Hematopoietic multipotent progenitor cell treated with erythropoietin and hydrocortisone succinate and interleukin-3 and kit ligand, for 4 days (in vitro differentiated cells): ENCODE measurements at places on chromosomes 5 and 9.
A peak's percentile ranks its signal among the peaks of the same experiment; 100 is the strongest.

- no peak for DNase-seq
These were observed 108.6 kb upstream of the PPP1R2B start for GRCh38 chr5:156741516-156741915.

DNA sequence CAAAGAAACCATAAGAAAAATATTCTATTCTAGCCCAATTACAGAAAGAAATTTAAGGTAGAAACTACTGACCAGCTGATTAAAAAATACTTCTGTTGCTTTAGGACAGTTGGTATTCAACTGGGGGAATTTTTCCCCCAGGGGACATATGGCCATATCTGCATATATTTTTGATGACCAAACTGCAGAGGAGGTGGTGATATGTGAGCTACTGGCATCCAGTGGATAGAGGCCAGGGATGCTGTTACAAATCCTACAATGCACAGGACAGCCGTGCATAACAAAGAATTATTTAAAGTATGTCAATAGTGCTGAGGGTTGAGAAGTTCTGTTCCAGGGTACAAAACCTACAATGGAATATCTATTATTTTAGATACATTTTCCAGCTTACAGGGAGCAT lies 24.0 kb downstream of the ZFR start:
- DNase-seq = no peak

GRCh38 chr9:34589636-34590380 lies at the start of gene CNTFR:
CNTFR (minus strand) TSS chr9:34589724; CDS start chr9:34568981, 20,743 bp downstream.
- peak; percentile 46 for DNase-seq

GRCh38 chr9:104767507-104767906 lies 3.6 kb downstream of the NIPSNAP3B start:
- DNase-seq = no peak

- no peak for DNase-seq
These were observed 37.8 kb downstream of the WDR36 start for GRCh38 chr5:111129938-111130337.

DNA sequence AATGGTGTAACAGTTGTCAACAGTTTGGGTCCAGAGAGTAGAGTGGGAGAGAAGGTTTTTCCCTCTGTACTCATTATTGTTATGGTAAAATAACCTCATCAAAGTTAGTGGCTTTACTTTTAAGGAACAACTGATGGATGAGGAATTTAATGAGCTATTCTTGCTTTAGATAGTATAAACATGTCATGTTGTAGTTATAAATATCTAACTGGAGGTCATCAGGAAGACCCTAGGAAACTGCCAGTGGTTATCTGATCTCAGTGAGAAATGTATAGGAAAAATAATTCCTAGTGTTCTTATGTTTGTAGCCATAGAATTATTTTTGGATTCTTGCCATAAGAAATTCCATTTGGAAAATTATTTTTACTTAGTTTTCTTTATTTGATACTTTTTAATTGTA lies 4.1 kb downstream of the ERCC6L2 start:
- DNase-seq = no peak

DNA sequence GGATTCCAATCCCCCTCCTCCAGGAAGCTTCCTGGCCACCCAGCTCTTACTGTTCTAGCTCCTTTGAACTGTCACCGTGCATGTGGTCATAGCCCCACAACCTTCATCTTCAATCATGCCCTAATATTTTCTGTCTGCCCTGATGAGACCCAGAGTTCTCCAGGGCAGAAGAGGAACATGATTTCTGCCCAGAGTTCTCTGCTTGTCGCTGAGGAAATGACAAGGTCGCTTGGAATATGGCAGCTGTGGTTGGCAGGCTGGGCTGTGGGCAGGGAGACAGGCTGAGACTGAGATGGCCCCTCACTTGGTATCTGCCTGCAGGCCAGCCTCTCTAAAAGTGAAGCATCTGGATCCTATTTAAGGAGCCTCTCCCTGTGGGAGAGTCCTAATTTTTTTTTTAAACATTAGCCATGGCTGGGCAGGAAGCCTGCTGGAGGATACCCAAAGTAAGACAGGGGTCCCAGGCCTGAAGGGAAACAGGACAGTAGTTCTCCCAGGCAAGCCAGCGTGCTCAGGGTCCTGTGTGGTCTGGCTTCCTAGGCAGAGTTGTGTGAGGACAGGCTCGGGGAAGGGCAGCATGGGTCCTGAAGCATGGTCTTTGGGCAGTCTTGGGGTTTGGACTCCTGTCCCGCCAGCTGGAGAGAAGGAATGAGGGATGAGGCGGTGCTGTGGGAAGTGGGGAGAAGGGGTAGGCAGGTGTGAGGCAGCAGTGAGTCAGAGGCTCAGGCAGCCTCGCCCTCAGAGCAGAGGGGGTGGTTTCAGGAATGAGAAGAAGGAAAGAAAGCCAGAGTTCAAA lies 242.1 kb downstream of the FSTL4 start:
- peak; percentile 14 for DNase-seq

GRCh38 chr9:126591922-126592321 lies 21.8 kb upstream of the LMX1B start:
- DNase-seq = no peak

DNA sequence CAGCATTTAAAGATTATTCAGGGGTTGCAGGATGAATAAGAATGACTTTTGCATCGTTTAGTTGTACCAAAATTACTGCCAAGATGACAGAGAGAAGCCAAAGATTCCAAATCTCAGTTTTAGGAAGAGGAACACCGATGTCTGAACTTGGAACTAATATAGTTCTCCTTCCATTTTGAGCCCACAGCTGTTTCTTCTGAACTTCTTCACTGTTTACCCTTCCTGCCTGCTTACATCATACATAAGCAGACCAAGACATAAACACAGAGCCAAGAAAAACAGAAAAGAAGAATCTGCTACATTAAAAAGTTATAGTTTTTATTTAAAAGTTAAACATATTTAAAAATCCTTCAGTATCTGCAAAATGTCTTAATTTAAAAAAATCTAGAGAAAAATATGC lies 146.9 kb upstream of the RAPGEF1 start:
- DNase-seq = no peak

- DNase-seq = no peak
These were observed 128.1 kb downstream of the FBXO38 start for GRCh38 chr5:148511810-148512347.

- no peak for DNase-seq
These were observed 1824.4 kb upstream of the CDH9 start for GRCh38 chr5:28862860-28863196.

DNA sequence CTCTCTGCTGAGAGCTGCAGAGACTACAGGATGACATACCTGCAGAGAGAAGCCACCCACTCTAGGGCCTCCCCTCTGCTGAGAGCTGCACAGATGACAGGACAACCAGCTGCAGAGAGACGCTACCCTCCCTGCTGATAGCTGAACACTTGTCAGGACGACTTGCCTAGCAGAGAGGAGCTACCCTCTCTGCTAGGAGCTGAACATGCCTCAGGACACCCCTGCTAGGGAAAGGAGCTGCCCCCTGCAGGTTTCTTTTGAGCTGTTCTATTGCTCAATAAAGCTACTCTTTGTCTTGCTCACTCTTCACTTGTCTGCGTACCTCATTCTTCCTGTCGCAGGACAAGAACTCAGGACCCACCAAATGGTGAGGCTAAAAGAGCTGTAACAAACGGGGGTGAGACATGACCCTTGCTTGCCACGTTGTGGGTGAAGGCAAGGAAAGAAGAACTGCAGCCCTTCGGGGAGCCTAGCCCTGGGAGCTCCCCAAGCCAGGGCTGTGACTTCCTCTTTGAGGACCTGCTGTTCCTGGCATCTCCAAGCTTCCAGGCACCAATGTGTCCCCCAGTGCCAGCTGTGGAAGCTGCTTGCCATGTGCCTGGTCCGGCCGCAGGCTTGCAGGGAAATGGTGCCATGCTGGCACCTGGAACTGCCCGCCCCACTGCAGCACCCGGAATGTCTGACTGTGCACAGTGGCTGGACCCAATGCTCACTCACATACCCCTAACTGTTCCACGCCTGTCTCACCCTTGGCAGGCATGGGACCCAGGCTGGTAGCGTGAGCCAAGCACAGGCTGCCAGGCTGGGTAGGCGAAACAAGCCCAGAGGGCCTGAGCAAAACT lies 5.1 kb upstream of the TESK1 start:
- DNase-seq = peak; percentile 46

- no peak for DNase-seq
These were observed 86.6 kb upstream of the SAP30L start for GRCh38 chr5:154359221-154359573.

DNA sequence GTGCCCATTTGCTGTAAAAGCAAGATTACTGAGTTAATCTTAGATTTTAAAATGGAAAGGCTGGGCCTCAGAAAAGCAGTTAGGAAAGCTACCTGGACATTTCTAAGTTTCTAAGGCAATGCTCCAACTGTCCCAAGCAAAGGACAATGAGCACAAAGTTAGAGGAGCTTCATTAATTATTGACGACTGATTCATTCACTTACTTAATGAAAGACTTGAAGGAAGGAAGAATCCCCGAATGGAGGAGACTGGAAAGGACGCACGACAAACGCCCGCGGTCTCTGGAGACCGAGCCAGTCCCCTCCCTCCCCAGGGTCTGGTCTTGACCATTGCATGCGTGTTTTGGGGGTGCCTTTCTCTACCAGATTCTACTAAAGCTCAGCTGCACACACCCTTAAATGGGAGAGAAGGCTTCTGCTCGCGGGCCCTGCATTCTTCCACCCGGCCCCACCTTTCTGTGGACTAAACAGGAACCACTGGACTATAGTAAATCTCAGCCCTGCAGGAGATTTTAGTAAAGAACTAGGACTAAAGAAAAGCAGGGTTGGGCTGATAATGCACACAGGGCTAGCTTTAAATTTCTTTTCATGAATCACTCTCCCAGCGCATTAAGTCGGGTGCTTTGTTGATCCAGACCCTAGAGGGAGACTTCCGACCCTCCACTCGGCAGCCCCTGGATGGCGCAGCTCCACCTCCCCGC lies 44.8 kb downstream of the CTSL start:
- no peak for DNase-seq

DNA sequence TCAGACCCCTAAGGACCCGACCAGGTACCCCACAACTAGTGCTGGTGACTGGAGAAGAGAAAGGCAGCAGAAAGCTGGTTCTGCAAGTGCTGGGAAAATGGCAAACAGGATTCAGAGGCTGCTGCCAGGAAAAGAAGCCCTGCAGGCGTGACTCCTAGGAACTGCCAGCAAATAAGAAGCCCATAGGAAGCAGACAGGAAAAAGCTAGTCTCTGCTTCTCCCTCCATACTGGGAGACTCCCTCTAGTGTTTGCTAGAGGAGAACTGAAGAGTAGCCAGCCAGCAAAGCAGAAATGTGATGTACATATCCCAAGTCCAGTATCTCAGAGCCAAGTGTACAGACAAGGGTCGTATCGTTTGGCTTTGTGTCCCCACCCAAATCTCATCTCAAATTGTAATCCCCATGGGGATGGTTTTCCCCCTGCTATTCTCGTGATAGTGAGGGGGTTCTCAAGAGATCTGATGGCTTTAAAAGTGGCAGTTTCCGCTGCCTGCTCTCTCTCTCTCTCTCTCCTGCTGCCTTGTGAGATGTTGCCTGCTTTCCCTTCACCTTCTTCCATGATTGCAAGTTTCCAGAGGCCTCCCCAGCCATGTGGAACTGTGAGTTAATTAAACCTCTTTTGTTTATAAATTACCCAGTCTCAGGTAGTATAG lies 38.1 kb upstream of the TUSC1 start:
- DNase-seq = peak; percentile 19

DNA sequence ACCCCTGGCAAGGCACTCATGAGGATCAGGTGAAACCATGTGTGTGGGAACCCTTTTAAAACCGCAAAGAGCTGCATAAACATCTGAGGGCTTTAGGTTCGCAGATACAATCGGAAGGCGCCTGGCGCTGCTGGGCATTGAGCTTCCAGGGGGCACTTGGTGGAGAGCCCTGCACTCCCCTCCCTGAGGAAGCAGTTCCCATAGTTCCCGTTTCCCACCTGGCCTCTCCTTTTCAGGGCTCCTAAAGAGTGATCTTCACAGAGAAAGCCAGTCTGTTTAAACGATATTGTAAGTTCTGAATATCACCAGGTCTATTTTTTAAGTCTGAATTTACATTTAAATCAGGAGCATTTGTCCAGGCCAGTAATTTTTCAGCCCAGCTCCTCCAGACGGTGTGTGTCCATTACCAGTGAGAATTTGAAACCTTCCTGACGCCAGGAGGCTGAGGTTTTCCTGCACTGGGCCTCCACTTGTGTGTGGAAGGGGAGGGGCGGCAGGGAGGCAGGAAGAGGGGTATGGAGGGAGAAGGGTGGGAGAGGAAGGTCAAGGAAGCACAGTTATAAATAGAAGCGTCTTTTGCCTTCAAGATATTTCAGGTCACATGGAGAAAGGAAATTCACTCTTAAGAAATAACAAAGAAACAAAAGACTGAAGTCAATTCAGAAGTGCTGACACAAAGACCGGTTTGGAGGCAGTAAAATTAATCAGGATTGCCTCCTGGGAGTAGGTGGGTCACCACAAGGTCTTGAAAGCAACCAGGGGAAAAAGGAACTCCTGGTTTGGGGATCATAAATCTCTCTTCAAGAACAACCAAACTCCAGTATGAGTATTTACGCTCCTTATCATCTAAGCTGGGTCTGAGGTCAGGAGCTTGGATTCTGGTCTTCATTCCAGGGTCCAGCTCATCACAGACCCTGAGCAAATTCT lies 14.3 kb upstream of the MGAT1 start:
- peak; percentile 46 for DNase-seq

DNA sequence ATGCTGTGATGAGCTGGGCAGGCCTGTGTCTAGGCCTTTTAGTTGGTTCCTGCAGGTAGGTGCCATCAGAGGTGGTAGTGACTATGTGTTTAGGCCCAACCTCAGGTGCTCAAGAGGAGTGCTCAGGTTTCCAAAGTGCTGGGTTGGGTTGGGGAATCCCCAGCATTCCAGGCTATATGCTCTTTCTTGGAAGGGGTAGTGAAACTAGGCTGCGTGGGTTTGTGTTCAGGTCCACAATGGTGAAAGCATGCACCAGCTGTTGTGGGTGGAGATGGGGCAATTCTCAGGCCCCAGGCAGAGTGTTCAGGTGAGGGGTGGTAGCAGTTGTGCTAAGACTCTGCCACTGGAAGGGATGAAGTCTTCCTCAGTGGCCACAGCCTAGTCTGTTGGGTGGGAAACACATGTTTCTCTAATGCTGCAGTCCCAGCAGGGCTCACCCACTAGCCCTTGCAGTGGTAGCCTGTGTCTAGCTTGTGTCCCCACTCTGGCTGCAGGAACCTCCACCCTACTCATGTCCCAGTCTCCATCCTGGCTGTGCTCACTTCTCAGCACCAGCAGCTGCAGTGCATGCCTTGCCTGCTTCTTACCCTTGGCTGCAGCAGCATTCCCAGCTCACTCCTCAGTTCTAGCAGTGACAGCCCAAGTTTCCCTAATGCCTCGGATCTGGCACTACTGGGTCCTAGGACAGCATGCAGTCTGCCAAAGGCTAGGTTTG lies 78.9 kb downstream of the FAM170A start:
- no peak for DNase-seq
